ENCODE measurements at places on chromosomes 7 and 10.

GRCh38 chr7:102154425-102154824 lies 132.2 kb upstream of the SH2B2 start:
- no peak for DNase-seq

DNA sequence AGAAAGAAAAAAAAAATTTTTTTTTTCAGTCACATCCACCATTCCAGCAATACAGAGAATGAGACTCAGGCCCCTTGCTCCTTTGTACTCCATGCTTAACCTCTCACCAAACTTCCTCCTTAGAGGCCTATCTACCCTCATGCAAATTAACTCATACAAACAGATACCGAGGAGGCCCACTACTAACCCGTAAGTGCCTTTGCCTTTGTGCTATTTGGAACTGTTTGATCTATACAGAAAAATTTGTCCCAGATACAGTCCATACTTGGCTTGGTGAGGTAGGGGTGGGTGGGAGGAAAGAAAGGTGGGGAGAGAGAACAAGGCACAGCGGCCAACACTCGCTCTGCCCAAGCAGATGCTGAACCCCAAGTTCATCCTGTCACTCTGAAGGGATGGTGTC lies 87.8 kb upstream of the DUSP5 start:
- no peak for DNase-seq

DNA sequence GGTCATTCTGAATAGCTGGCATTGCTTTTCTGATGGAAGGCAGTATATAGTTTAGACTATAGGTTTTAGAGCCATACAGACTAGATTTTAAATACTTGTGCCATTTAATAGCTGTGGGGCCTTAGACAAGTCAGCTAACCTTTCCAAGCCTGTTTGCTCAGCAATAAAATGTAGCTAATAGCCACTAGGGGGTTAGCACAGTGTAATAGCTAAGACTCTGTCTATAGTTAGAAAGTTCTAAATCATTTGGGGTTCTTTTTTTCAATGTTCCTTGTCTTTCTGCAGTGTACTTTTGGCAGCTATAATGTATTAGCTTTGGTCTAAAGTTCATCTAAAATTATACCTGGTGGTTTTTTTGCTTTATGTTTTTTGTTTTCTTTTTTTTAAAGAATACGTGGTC lies 7.5 kb upstream of the KIFBP start:
- no peak for DNase-seq

DNA sequence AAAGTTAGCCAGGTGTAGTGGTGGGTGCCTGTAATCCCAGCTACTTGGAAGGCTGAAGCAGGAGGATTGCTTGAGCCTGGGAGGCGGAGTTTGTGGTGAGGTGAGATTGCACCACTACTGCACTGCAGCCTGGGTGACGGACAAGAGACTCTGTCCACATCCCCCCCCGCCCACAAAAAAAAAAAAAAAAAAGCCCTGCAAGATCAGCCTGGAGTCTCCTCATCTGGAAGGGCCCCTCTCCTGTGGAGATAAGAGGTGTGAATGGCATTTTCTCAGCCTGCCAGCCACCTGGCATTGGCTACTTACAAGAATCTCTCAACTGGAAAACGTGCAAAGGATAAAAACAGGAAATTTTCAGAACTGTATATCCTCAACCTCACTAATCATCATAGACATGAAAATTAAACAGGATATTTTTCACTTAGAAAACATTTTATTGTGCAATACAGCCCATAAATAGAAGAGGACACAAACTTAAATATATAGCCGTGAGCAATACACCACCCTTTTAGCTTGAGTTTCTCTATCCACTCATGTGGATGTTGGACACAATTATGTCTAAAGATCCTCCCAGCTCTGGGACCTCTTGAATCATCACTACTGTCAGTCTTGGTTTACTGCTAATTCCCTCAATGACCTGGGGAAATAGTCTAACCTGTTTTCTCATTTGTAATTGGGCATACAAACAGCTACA lies 11.3 kb upstream of the TSPAN15 start:
- DNase-seq = no peak

DNA sequence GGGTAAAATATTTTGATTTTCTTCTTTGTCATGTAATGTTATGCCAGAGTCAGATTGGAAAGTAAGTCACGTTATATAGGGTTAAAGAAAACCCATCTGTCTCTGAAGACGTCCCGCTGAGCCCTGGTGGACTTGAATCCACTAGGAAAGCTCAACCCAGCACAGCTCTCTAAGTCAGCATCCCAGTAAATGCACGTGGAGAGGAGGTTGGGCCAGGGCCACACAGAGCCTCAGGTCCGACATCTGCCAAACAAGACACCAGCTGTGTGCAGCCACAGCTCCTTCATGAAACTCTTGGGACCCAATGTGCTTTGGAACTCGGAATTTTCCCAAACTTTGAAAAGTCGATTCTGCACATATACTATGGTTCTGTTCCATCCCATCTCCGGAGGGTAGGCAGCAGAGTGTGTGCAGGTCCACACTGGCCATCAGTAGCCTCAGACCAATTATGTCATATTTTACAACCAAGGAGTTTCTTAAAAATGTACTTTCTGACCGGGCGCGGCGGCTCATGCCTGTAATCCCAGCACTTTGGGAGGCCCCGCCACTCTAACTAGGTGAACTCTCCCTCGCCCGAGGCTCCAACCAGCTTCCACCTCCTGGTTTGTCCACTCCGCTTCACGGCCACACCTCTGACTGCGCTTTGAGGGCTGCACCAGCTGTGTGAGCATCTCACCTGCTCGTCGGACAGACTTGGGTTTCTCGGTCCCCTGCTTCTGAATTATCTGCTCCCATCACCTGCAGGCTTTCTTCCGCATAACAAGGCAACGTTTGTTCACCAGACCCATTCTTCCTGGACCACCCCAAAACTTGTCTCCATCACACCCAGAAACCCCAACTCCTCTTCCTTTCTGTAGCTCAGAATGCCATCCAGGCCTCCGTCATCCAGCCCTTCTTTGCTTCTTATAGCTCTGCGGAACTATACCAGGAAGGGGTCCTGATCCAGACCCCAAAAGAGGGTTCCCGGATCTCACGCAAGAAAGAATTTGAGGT lies 29.7 kb upstream of the DNAJB6 start:
- DNase-seq = no peak

DNA sequence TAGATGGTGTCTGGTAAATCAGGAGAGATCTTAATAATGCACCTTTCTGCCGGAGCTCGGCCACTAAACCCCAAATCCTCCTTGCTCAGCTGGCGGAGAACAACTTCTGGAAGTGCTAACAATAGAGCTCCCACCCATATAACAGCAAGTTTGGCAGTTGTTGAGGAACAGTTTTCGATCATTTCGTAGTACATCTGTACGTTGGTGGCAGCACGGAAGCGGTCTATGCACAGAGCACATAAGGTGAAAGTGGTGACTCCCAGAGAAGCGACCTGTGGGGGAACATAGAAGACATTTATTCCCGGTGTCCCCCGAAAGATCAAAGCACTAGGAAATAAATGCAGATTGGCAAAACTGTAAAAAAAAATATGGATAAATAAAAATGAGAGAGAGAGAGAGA lies 18.5 kb downstream of the GPR37 start:
- no peak for DNase-seq

- no peak for DNase-seq
These were observed 29.9 kb downstream of the KAZALD1 start for GRCh38 chr10:101091546-101092290.

DNA sequence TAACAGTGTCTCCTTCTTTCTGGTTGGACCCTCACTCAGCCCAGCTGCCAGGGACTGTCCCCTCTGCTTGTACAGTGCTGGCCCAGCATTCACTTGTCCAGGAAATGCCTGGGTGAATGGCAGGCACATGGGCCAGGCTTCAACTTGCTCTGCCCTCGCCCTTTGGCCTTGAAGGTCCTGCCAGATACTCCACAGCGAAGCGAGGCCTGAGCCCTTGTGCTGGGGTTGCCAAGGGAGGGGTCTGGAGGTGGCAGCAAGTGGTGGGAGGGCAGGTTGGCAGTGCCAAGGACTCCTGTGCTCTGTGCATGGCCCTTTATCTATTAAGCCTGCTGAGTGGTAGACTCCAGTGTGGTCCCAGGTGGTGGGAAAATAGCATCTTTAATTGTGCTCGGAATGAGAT lies 75.7 kb downstream of the CDH23 start:
- DNase-seq = no peak

- no peak for DNase-seq
These were observed 75.5 kb downstream of the PAPSS2 start for GRCh38 chr10:87734987-87735827.

GRCh38 chr7:130273081-130273932 lies 6.6 kb downstream of the CPA2 start:
- DNase-seq = no peak

DNA sequence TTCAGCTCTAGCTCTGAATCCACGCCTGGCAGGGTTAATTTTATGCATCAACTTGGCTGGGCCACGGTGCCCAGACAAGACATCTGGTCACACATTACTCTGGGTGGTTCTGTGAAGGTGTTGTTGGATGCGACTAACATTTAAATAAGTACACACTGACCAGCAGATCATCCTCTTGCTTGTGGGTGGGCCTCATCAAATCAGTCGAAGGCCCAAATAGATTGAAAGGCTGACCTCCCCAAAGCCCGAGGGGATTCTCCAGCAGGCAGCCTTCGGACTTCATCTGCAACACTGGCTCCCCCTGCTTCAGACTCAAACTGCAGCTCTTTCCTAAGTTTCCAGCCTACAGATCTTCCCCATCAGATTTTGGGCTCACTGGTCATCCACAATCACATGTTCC lies 53.6 kb downstream of the SFMBT2 start:
- DNase-seq = no peak

DNA sequence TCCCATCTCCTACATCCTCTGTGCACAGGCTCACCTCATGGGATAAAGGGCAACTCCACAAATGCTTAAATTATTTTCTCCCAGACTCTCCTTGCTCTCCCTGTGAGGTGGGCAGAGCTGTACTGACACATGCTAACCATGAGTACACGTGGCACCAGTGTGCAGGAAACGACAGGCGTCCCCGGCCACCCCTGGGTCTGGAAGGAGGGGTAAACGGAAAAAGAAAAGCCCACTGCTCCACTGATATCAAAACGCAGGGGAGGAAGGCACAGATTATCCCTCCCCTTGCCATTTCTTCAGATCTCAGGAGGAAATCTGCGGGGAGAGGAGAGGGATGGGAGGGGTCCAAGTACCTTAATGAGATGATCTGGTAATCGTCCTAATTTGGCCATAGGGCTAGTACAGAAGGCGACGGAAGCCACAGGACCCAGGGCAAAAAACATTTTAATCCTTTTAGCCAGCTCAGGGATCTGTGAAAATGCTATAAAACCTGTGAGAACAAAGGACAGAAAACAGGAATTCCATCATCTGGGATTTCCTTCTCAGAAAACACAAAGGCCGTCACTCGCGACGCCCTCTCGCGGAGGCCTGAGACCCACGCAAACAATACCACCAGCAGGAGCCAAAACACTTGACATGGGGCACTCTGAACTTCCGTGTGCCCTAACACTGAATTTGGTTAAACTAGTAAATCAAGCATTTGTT lies 17.8 kb upstream of the CH25H start:
- no peak for DNase-seq

- DNase-seq = no peak
These were observed 1.1 kb downstream of the ZDHHC4 start for GRCh38 chr7:6578114-6579084.

GRCh38 chr7:135843214-135843613 lies 94.6 kb upstream of the FAM180A start:
- DNase-seq = no peak

DNA sequence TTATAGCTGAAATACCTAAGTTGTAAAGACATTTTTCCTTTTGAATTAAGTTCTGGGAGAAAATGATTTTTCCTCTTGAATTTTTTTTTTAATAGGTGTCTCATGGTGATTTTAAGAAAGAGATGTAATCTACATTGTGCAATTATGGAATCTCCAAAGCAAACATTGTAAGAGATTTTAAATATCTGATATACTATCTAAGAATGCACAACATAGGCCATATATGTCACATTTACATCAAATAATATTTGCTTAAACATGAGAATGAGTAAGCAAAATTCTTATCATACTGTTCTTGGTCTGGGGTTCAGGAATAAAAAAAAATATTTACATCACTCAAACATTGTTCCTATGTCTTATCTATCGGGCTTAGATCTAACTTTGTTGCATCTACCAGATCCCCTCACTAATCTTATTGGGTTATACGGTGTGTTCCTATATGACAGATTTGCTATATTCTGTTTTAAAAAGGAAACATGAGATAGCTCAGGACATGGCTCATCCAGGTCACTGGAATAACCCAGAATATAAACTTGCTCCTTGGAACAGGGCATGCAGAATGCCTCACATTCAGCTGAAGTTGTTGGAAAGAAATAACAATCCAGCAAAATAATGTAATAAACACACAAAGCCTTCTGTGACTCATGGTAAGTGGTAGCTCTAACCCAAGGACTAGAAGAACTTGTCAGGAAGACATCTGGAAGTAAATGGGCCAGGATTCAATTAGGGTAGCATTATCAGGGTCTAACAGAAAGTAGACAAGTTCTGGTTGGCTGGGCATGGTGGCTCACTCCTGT lies 794.7 kb downstream of the IPMK start:
- no peak for DNase-seq

GRCh38 chr10:63520500-63521415 lies at the start of gene REEP3:
TSS of gene REEP3 (plus strand) at chr10:63521401. CDS start at chr10:63521546, 145 bp downstream.
- peak; percentile 11 for DNase-seq

DNA sequence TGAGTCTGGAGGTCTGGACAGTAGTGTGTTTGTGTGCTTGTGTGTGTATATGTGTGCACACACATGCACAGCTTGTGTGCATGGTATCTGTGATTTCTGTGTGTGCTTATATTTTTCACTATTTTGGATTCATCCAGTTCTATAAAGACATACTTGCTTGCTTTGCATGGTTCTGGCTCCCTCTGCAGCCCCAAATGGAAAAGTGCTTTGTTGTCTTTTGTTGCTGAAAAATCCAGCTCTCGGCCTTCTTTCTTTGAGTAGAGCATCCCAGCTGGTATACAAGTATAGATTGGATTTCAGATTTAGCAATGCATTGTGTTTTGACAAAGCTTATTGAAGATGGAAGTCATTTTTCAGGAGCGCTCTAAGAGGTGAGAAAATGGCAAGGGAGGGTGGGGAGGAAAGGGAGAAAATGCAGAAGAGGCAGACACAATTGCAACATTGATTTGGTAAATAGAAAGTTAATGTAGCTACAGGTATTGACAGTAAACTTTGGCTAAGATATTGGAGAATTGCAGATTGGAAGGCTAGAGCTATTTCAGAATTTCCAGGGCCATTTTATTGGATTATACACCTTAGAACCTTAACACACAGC lies 333.9 kb downstream of the AUTS2 start:
- no peak for DNase-seq

DNA sequence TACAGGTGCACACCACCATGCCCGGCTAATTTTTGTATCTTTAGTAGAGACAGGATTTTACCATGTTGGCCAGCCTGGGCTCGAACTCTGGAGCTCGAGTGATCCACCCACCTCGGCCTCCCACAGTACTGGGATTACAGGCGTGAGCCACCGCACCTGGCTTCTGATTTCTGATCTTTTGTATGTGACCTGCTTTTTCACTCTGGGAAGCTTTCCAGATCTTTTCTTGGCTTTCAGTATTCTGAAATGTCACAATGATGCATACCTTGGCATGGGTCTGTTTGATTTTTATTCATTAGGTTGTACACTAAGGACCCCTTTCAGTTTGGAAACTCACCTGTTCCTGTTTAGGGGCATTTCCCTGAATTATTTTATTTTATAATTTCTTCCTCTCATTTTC lies 41.6 kb downstream of the PROSER2 start:
- no peak for DNase-seq

GRCh38 chr7:130136579-130137167 lies 66.3 kb downstream of the KLHDC10 start:
- no peak for DNase-seq
